Common myeloid progenitor, CD34-positive (primary cell): ENCODE measurements at places on chromosomes 12 and 14.

DNA sequence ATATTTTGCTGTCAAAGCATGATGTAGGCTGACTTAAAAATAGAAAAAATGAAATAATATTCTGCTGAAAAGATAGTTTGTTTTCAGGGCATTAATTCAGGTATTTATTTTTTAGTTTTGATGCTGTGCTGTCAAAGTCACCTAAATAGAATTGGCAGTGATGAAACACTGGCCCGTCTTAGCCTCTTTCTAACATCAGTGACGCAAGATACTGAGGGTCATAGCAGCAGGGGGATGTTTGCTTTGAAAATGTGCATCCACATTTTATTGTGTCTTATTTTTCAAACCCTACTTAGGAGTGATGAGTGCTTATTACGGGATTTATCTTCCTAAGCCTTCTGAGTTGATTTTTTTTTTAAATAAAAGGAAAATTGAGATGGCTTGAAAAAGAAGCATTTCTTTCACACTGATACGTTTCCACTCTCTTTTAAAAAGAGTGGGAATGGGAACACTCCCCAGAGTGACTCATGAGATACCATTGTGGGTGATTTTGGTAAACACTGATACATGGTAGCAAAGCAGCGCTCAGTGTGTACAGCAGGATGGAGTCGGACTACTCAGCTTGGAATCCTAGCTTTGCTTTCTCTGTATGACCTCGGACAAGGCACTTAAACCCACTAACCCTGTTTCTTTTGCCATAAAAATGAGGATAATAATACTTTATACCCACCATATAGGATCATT, 290.8 kb downstream of the ERC1 start:
- no peak for DNase-seq
- H3K36me3 ChIP-seq = no peaks in the 10 kb centered on the region
- no peaks in the 10 kb centered on the region for H3K4me1 ChIP-seq
- H3K27me3 ChIP-seq = no peaks in the 10 kb centered on the region
- no peak overlapping the region for H3K27ac ChIP-seq
- no peak overlapping the region for H3K4me3 ChIP-seq

DNA sequence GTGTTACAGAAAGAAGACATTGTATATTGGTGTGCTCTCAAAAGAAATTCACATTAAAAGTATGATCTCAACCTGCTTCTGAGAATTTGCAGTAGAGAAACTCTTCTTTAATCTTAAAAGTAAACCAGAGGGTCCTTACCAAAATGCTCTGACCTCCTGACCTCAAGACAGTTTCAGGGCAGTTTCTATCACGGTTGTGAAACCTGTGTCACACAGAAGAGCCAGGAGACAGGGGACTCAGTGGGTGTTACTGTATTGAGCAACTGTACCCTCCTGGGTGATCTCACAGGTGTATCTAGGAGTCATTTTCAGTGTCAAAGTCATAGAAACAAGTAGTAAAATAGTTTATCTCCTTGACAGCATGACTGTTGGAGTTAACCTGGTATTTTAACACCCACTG, 178.0 kb downstream of the GRIP1 start:
- DNase-seq = no peak
- H3K36me3 ChIP-seq = no peaks in the 10 kb centered on the region
- H3K4me1 ChIP-seq = no peaks in the 10 kb centered on the region
- H3K4me3 ChIP-seq = no peak overlapping the region
- H3K27ac ChIP-seq = no peak overlapping the region

DNA sequence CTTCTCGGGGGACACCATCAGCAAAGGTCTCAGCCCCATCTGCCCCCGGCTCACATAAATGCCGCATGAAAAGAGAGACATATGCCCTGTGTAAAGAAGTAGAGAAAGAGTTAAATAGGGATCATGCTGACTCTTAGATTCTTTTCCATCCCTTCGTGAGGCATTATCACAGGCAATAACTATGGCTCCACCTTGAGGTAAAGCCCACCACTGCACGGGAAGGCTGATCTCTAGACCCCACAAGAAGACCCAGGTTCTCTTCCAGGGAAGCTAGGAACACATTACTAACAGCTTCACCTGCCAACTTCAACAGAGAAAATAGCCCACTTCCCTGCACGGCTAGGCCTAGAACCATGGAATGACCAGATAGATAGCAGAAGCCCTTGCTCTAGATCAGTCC, 14.1 kb upstream of the NOP2 start:
- no peak overlapping the region for H3K27ac ChIP-seq
- H3K4me1 ChIP-seq = no peaks in the 10 kb centered on the region
- H3K4me3 ChIP-seq = no peak overlapping the region
- peaks cover 50% of the 10 kb centered on the region for H3K36me3 ChIP-seq
- no peaks in the 10 kb centered on the region for H3K27me3 ChIP-seq

DNA sequence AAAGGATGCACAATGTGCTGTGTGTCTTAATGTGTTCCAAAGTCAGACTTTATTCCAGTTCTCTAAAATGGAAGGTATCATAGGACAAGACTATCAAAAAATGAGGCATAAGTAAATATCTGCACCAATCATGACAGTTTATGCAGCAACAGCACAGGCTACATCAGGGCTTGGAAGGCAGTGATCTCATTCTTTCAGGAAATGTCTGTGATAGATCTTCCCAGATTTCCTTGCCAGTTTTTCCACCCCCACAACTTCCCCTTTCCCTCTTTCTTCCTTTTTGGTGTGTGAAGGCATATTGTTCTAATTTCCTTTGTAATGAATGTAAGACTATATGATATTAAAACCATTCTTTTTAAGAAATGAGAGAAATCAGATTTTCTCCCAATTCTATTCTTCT, 326.7 kb downstream of the ATP23 start:
- H3K4me1 ChIP-seq = no peaks in the 10 kb centered on the region
- no peaks in the 10 kb centered on the region for H3K36me3 ChIP-seq
- no peak overlapping the region for H3K4me3 ChIP-seq
- no peaks in the 10 kb centered on the region for H3K27me3 ChIP-seq
- no peak for DNase-seq

DNA sequence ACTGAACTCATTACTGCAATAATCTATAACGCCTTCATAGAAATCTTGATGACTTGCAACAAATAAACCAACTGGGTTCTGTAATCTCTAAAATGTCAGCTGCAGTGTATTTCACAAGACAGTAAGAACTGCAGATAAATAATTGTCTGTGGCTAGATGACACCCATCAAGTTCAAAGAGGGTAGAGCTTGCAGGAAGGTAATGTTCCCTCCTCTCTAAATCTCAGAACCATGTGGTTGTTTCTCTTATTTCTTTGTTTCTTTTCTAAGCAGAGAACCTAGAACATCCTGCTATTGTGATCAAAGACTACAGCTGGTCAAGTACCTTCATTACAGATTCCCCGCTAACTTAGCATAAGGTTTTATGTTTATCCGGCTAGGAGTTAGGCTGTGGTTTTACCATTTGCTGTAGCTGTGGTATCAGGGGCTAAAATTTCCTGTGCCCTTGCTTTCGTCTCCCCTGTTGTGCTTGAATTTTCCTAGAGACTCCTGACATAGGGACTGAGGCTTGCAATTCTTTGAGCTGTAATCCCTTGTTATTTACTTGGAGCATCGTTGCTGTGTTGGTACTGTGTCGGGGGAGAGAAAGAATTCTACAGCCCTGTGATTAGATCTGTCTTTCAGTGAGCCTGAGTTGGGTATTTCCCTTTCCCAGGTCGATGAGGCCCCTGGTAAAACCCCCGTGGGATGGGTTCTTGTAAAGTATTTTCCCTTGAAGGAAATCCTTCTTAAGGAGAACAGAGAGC, 253.1 kb upstream of the BTG1 start:
- H3K36me3 ChIP-seq = no peaks in the 10 kb centered on the region
- no peak overlapping the region for H3K4me3 ChIP-seq
- no peak for DNase-seq
- no peaks in the 10 kb centered on the region for H3K27me3 ChIP-seq

DNA sequence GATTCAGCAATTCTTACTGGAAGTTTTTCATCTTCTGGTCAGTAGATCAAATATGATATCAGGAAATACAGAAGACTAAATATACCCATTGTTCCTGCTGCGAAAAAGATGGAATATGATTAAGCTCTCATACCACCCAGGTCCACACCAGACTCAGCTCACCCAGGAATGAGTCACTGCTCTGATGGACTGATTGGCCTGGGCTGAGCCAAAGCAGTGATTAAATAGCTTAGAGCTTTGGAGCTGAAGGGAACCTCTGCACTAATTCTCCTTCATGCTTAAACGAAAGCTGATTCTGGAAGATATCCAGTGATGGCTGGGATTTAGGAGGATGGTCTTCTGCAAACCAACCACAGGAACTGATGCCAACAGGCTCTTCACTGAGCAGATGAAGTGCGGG, 62.0 kb upstream of the SYT1 start:
- H3K27ac ChIP-seq = no peak overlapping the region
- no peaks in the 10 kb centered on the region for H3K36me3 ChIP-seq
- DNase-seq = no peak
- H3K4me1 ChIP-seq = no peaks in the 10 kb centered on the region
- H3K4me3 ChIP-seq = no peak overlapping the region

GRCh38 chr12:100860611-100861010, 66.0 kb downstream of the ANO4 start:
- no peaks in the 10 kb centered on the region for H3K4me1 ChIP-seq
- no peak for DNase-seq
- H3K27me3 ChIP-seq = no peaks in the 10 kb centered on the region

DNA sequence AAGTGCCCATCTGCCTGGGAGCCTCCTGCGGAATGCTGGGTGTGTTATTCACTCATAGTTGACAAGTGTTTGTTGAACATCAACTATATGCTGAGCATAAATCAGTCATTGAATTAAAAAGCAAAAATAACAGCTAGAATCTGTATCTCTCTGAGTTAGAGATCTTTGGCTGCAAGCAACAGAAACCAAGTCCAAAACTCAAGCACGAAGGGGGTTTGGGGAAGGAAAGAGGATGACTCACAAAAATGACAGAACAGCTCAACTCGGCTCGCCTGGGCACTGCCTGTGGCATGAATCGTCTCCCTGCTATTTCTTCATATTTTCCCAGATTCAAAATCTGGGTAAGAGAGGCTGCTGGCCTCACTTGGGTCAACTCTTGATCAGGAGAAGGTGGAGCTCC, 72.6 kb upstream of the NCOR2 start:
- H3K27me3 ChIP-seq = no peaks in the 10 kb centered on the region
- no peak overlapping the region for H3K27ac ChIP-seq
- H3K4me1 ChIP-seq = no peaks in the 10 kb centered on the region
- no peak overlapping the region for H3K4me3 ChIP-seq

DNA sequence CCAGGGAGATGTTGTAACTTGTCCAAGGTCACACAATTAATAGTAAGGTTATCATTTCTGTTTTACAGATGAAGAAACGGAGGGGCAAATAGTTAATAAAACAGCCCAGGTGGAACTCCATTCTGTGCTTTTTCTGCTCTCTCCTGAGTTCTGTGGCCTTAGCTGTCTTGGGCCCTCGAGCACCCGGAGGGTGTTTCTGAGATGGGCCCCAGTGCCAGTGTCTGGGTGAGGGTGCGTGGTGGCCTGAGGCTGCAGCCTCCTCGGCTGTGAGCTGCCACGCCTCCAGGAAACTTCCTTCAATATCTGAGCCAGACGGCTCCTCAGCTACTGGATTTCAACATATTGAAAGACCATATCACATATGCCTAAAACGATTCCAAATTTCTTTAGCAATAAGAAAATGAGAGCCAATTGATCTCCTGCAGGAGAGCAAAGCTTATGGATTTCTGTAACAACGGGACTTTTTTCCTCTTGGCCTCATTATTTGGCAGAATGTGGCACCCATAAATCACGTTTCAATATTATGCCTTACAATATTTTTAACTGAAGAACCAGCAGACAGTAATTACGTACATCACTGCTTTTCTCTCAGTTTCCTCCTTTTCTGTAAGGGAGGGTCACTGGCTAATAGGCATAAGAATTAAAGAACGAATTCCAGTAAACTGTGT, 74.8 kb upstream of the DICER1 start:
- H3K4me3 ChIP-seq = no peak overlapping the region
- no peaks in the 10 kb centered on the region for H3K27me3 ChIP-seq
- H3K27ac ChIP-seq = no peak overlapping the region
- no peak for DNase-seq
- no peaks in the 10 kb centered on the region for H3K4me1 ChIP-seq

GRCh38 chr12:105359856-105360255, 29.4 kb downstream of the C12orf75 start:
- H3K4me1 ChIP-seq = no peaks in the 10 kb centered on the region
- no peaks in the 10 kb centered on the region for H3K27me3 ChIP-seq
- peaks cover 7% of the 10 kb centered on the region for H3K36me3 ChIP-seq
- H3K4me3 ChIP-seq = no peak overlapping the region

DNA sequence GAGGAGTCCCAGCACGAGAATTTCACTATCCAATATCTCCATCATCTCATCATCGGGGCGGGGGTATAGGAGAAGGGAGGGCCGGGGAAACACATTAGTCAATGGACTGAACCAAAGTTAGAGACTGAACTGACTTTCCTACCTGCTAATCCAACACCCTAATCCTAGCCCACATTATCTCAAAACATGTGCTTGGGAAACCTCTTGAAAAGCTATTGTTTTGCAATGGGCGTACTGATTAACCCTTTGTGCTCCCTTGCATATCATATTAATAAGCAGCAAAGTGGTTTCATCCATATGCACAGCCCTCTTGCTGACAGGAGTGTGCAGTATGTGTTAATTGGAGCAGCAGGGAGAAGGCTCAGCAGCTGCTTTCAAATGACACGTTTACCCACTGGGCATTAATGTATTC, 125.7 kb upstream of the GRIP1 start:
- no peak overlapping the region for H3K4me3 ChIP-seq
- H3K27me3 ChIP-seq = no peaks in the 10 kb centered on the region
- DNase-seq = no peak
- no peaks in the 10 kb centered on the region for H3K36me3 ChIP-seq

- no peaks in the 10 kb centered on the region for H3K4me1 ChIP-seq
- no peak for DNase-seq
- peaks cover 52% of the 10 kb centered on the region for H3K36me3 ChIP-seq
These were observed 15.5 kb upstream of the TCTN2 start for GRCh38 chr12:123655420-123655819.

DNA sequence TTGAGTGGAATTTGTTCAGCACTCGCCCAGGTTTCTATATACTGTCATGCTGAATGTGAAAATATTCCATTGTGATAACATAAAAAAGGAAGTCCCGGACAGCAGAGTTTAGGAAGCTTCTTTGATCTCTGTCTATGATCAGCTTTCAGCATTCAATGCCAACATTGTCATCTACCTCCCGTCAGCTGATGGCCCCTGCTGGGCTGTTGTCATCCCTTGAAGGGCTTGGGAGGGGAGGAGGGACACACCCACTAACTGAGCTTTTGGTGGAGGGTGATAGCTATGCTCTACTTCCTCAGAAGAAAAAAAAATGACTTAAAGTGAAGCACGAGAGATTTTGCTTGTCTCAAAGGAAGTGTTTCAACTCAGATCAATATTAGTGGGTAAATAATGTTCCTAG, 4.7 kb upstream of the KRT77 start:
- no peak overlapping the region for H3K27ac ChIP-seq
- H3K36me3 ChIP-seq = no peaks in the 10 kb centered on the region

DNA sequence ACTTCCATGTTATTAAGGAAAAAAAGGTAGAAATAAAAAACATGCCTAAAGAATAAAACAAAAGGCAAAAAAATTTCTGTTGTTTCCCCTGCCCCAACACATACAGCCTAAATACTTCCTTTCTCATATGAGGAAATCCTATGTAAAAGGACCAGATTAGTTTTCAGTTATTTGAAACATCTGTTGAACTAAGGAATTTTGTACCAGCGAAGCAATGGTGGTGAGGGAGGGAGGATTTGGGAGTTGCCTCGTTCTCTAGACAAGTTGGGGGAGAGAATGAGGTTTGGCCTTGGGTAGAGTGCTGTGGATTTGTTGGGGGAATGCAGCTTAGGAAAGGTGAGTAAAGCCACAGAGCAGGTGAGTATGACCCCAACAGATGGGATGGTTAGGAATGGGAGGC, 141.5 kb upstream of the RFLNA start:
- no peaks in the 10 kb centered on the region for H3K27me3 ChIP-seq
- no peak for DNase-seq
- H3K4me3 ChIP-seq = peak overlapping the region; percentile 4
- no peaks in the 10 kb centered on the region for H3K4me1 ChIP-seq
- H3K27ac ChIP-seq = no peak overlapping the region
- no peaks in the 10 kb centered on the region for H3K36me3 ChIP-seq
